NCI-H1417 (cell line): ENCODE measurements at places on chromosomes 1 and 21.

DNA sequence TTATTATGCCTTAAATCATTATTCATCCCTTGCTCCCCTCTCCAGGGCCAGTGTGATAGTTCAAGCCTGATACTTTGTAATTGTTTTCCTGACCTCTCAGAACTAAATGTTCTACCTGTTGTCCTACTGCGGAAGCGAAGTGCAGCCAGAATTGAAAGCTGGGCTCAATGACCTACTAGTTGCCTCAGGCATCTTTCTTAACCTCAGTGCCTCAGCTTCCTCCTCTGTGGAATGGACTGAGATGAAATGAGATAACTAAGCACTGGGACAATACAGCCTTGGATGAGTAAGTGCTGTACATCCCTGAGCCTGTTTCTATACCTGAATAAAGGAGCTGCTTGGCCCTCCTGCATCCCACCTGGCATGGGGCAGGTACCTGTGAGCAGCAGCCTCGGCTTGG lies 26.4 kb downstream of the COL16A1 start:
- DNase-seq, result no peak

GRCh38 chr21:46639489-46640386 lies 4.3 kb downstream of the PRMT2 start:
- peak; percentile 43 for DNase-seq

- DNase-seq, result peak; percentile 45
These were observed 708 bp upstream of the ZNF362 start for GRCh38 chr1:33255347-33256220.

DNA sequence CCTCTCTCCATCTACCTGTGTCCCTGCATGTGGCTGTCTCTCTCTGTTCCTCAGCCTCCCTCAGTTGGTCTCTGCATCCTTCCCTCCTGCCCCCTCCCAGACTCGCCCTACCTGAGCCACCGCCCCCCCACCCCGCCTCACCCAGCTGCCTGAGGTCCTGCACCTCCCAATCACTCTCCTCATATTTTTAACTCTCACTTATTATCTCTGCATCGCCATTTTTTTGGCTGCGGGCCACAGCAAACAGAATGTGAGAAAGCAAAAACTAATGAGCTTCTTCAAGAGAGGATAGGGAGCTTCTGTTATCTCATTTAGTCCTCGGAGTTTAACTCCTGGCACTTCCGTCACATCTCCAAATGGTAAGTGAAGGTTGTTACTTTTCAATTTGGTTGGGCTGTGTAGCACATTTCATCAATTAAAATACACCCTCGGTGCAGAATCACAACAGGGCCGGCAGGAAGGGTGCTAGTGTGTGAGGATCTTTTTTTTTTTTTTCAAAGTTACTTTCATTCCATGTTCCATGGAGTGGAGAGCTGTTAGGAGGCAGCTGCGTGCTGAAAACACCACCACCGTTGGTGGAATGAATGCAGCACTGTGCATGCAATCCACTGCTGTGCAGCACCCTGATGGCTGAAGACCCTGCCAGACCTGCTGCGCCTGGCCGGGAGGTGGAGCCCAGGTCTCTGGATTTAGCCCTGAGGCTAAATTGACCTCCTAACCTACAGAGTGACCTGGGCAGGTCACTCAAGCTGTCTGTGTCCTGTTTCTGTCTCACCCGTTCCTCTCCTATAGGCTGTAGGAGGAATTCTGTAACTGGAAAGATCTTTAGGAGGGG lies 157.2 kb upstream of the NFIA start:
- no peak for DNase-seq

DNA sequence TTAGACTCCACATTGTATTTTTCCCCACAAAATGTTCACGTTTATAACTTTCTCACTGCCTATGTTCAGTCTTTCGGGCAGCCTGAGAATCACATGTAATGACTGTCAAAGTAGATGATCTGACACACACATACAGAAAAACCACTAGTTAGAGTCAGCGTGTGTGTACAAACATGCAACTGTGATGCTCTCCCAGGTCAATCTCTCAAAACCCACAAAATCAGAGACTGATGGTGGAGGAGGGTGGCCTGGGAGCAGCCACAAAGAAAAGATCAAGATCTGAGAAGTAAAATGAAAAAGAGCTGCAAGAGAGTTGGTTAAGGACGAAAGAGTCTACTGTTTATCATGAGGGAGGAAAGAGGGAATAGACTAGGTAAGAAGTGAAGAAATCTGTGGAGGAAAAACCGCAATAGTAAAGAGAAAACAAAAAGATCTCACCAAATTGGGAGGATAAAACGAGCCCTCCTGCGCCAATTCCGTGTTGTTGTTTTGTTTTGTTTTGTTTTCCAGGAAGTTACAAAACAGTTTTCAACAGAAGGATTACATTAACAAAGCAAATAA lies 2.3 kb downstream of the EGLN1 start:
- no peak for DNase-seq

GRCh38 chr1:201296352-201296751 lies 13.0 kb downstream of the PKP1 start:
- DNase-seq, result no peak

- DNase-seq, result no peak
These were observed 7.3 kb upstream of the HPCAL4 start for GRCh38 chr1:39698568-39698967.

DNA sequence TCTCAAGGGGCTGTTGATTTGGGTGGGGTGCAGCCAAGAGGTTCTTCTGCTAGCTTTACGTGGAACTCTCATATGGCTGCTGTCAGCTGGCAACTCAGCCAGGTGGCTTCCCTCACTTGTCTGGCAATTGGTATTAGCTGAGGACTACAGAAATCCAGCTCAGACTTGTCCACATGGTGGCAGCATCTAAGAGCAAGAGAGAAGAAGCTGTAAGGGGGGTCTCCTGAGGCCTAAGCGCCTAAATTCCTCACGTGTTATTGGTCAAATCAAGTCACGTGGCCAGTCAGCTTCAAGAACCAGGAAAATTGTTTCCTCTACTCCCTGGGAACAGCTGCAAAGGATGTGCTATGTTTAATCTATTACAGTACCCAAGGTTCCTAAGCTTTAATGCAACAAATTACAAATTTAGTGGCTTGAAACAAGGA lies 4.2 kb upstream of the DYRK3 start:
- peak; percentile 77 for DNase-seq

DNA sequence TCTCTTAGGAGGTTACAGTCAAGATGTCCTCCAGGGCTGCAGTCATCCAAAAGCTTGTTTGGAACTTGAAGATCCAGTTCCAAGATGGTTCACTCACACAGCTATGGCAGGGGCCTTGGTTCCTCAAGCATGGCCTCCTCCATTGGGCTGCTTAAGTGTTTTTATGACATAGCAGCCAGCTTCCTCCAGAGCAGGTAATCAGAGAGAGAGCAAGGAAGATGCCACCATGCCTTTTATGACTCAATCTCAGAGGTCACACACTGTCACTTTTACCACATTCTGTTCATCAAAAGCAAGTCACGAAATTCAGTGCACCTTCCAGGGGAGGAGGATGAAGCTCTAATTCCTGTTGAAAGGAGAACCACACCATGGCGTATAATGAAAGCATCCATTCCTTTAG lies 17.1 kb downstream of the ELAPOR1 start:
- no peak for DNase-seq

GRCh38 chr21:25409978-25410377 lies 197.3 kb downstream of the MRPL39 start:
- no peak for DNase-seq

GRCh38 chr1:1827089-1827848 lies 49.0 kb upstream of the NADK start:
- DNase-seq, result no peak

GRCh38 chr1:228212966-228213844 lies 5.4 kb downstream of the OBSCN start:
- DNase-seq, result peak; percentile 81

- peak; percentile 63 for DNase-seq
These were observed 615 bp downstream of the GPR161 start for GRCh38 chr1:168135921-168136708.

DNA sequence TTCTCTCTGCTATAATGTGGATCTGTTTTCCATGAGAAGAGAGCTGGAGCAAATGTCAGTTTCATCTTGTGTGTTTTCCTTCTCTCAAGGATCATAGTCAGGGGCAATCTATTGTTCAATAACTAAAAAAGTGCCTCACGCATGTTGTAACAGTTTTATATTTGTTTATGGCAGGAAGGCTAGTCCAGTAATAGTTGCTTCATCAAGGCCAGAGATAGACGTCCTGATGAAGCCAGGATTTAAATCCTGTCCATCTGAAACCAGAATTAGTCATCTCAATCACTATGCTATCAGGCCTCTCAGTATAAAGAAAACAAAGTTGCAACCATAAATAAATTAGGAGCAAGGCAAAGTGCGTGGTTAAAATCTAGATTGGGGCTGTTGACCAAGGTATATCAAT lies 30.2 kb upstream of the DUSP10 start:
- DNase-seq, result no peak

GRCh38 chr1:42723511-42723910 lies 16.5 kb downstream of the CLDN19 start:
- DNase-seq, result no peak

DNA sequence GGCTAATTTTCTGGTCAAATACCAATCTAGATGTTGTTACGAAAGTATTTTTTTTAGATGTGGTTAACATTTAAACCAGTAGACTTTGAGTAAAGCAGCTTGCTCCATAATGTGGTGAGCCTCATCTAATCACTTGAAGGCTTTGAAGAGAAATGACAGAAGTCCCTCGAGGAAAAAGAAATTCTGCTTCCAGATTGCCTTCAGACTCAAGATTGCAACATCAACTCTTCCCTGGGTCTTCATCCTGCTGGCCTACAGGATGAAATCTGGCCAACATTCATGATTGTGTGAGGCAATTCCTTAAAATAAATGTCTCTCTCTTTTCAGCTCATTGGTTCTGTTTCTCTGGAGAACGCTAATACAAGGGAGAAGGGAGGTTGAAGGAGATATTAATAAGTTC lies 32.5 kb upstream of the SSX2IP start:
- no peak for DNase-seq

- DNase-seq, result no peak
These were observed 118.7 kb downstream of the SYT2 start for GRCh38 chr1:202591515-202591914.

- DNase-seq, result no peak
These were observed 76.0 kb upstream of the VANGL1 start for GRCh38 chr1:115565791-115566190.

DNA sequence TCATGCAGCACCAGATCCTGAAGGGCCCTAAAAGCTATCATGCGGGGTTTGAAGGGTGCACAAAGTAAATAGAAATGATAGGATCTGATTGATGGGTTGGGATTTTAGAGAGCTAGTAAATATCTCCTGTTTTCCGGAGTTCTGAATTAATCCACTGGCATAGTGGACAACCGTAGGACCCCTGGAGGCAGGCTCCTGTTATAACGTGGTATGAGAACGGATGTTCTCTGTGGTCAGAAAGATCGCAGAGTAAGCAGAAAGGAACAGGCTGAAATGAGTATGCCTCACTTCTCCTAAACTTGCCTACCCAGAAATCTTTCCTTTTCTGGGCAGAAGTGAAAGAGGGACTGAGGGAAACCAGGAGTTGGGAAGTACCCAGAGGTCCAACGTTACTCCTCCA lies 470.8 kb downstream of the AJAP1 start:
- DNase-seq, result peak; percentile 20

GRCh38 chr1:47951545-47952235 lies 45.5 kb downstream of the TRABD2B start:
- no peak for DNase-seq

DNA sequence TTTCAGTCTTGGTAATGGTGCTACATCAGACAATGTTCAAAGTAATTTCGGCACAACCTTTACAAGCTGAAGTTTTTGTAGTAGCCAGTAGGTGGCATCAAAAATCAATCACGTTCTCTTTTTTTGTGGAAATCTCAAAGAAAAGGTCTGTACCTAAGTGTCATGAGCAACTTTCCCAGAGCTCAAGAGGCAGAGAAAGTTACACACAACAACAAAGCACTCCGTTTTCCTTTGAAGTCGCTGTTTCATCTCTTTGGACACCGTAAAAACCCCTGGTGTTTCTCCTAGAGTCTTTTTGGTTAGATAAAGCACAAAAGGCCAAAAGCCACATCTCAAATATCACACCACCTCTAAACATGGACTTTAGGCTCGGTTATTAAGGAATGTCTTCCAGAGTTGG lies 131.6 kb downstream of the LHX8 start:
- DNase-seq, result peak; percentile 42

DNA sequence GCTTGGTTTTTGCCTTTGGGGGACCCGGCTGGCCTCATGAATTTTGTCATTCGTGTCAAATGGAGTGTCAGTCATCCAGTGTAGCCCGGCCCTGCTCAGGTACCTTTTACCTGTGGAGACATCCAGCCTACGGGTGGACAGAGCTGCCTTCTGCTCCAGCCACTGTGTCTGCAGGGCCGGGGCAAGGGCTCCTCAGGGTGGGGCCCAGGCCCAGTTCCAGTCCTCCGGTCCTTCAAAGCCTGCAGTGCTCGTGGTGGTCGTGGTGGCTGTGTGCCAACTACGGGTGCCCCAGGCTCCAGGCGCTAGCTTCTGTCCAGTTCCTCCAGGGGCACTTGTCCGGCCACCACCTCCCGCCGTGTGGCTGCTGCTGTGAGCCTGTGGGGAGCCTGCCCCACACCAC lies 54.8 kb downstream of the TRIM11 start:
- no peak for DNase-seq

GRCh38 chr1:168312718-168313604 lies 32.3 kb downstream of the TBX19 start:
- no peak for DNase-seq

- peak; percentile 55 for DNase-seq
These were observed 37.8 kb upstream of the CCSAP start for GRCh38 chr1:229380536-229381160.

DNA sequence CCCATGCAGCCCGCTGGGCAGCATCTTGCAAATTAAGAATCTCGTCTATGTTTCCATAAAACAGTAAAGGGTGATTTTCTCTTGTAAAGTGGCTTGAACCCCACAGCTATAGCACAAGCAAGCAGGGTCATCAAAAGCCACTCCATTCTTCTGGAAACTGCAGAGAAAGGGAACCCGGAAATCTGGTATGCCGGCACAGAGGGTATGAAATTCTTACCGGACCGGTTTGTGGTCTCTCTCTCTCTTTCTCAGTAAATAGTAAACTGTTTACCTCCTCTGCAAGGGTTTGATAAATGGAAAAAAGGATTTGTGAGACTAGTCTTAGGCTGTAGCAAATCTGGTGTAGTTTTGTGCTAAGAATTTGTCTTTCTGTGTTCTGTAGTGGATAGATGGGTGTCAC lies 2.7 kb upstream of the ADSS2 start:
- DNase-seq, result no peak

DNA sequence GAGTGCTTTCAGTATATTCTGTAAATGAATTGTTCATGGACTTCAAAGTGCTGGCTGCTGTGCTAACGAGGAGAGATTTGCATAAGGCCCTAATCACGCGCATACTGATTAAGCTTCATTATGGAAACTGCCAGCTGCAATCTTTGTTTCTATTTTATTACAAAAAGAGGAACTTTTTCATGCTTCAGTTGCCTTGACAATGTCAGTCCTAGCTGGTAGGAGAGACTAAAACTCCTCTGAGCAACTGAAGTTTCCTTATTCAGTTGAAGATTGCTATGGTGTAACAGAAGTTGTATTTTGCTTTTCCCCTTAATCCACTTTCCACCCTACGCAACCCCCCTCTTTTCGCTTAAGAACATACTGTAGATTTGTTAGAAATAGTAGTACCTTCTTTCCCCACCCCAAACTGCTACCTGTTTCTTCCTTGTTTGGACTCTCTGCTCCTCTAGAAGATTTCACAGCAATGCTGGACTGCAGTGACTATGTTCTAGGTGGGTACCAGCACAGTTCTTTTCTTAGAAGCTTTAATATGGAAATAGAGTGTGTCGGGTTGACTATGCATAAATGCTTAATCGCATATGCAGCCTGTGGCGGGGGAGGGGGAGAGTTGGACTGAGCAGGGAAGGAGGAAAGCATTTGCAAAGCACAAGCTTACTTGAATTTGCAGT lies 108.3 kb downstream of the POU2F1 start:
- DNase-seq, result no peak

- DNase-seq, result no peak
These were observed 2.1 kb downstream of the ZFP69 start for GRCh38 chr1:40479156-40479555.
